Immature natural killer cell (primary cell): ENCODE measurements at places on chromosomes 5 and 9. TPM values are rescaled to one million over a fixed set of nuclear protein-coding genes. Genes with fewer than 3 reads are reported as not detected.

GRIA1 gene
- not detected for polyA plus RNA-seq

PDE6A gene
- not detected for polyA plus RNA-seq

DNA sequence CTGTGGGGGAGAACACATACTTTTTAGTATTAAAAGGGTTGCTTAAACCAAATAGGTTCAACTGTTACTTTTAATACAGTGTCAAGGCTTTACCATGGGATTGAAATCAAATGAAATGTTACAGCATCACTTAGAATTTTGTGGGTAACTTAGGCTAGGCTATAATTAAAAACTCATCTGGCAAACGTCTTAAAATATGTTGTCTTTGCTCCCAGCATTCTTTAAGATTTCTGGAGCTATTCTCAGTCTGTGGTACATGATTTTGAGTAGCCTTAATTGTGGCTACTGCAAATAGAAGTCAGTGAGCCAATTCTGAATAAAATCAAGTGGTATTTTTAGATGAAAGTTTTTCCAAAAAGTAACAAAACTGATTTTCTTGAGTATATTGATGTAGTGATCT lies 30.7 kb downstream of the UHRF2 start:
- no peak for DNase-seq

DNA sequence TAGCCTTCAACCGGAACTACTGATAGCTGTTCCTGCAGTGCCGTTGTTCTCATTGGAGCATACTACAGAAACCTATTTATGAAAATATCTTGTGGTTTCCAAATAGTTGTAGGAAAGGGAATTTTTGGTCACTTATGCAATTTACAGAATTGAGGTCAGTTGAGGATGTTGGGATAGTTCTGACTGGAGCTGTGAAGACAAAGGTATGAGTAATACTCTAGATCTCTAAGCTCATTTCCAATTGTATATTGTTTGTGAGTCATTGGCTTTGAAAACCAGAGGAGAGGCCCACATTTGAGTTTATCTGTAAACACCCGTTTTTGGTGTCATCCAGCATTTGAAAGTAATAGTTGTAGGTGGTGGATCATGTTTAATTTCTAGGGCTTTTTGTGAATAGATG lies 561.3 kb upstream of the WWC1 start:
- DNase-seq: no peak

- DNase-seq: no peak
Observed at GRCh38 chr5:7388553-7388952, 7.4 kb upstream of the ADCY2 start.
